Sciatic nerve (tissue), 2 donors: ENCODE measurements at places on chromosomes 7 and 10. TPM values are rescaled to one million over a fixed set of nuclear protein-coding genes. Genes with fewer than 3 reads are reported as not detected.

NYAP1 gene
- 9.1 TPM for total RNA-seq

ACSM6 gene
- 0.49 TPM for total RNA-seq

ASB15 gene
- not detected for total RNA-seq

KRIT1 gene
- total RNA-seq = 54.3 TPM

DBNL gene
- 85.1 TPM for total RNA-seq

LIPK gene
- not detected for total RNA-seq

VIPR2 gene
- 2.0 TPM for total RNA-seq

MEIG1 gene
- not detected for total RNA-seq

DNA sequence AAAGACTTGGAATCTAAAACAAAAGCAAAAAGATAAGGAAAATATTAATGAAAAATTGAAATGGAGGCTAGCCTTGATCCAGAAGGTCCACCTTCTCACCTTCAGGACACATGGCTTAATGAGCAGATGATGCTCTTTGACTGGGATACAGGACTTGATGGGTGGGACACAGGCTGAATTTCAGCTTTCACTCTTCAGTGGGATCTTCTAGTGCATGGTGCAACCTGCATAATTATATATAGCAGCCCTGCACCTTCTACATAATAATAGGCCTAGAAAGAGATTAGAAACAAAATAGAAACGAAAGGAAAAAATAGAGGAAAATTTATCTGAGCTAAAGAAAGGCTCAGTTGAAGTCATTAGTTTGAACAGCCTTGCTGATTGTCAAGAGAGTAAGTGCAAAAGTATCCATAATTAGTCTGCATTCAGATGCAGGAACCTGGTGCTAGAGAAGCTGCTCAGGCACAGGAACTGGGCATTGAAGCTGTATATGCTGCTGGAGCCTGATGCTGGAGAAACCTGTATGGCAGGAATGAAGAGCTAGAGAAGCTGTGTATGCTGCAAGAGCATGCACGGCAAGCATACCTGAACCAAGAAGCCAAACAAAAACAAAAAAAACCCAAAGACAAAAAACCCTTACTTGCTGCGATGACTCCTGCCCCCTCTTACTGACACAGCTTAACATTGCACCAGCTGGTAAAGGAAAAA lies 19.4 kb downstream of the MKLN1 start:
- DNase-seq = no peak

DNA sequence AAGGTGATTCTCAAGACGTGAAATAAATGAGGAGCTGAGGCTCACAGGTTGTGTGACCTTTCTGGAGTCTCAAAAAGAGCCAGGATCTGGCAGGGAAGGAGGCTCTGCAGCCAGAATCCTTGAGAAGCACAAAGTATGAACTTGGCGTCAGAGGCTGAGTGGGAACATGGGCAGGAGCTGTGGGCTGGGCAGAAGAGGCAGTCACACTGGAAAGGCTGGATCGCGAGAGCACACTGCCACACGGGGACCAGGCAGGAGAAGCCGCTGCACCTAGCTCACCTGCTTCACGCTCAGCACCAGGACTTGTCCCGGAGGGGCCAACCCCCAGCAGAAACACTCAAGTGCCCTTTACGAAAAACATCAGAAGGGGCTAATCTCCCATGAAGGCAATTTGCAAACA lies 535.0 kb downstream of the TNS3 start:
- no peak for DNase-seq

DNA sequence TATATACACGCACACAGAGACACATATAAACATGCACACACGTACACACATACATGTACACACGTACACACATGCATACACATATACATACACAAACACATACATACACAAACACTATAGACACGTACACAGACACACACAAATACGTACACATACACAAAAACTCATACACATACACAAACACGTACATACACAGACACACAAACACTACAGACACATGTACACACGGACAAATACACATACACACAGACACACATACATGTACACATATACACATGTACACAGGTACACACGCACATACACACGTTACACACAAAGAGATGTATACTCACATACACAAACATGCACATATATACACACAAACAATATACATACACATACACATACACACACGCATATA lies 35.2 kb upstream of the GTF2IRD1 start:
- DNase-seq = no peak

- DNase-seq = peak; percentile 27
Measured at GRCh38 chr10:122252805-122253204, 18.3 kb upstream of the BTBD16 start.

DNA sequence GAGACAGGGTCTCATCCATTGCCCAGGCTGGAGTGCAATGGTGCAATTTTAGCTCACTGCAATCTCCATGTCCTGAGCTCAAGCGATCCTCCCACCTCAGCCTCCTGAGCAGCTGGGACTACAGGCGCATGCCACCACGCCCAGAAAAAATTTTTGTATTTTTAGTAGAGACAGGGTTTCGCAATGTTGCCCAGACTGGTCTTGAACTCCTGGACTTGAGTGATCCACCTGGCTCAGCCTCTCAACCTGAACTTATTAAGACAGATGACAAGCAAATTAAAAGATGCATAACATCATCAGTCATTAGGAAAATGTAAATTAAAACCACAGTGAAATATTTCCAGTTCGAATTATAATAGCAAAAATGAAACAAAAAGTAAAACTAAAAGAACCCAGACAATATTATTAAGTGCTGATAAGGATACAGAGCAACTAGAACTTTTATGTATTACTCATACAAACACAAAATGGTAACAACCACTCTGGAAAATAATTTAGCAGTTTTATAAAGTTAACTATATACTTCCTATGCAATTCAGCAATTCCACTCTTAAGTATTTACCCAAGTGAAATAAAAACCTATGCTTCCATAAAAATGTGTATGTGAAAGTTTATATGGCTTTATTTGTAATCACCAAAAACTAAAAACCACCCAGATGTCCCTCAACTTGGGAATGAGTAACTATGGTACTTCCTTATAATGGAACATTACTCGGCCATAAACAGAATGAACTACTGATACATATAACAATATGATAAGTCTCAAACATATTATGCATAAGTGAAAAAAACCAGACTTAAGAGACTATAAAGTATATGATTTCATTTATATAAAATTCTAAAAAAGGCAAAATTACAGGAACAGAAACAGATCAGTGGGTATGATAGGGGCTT lies 15.3 kb downstream of the ZFAND4 start:
- no peak for DNase-seq

GRCh38 chr10:121886997-121887622 lies 40.7 kb downstream of the ATE1 start:
- DNase-seq = peak; percentile 65

DNA sequence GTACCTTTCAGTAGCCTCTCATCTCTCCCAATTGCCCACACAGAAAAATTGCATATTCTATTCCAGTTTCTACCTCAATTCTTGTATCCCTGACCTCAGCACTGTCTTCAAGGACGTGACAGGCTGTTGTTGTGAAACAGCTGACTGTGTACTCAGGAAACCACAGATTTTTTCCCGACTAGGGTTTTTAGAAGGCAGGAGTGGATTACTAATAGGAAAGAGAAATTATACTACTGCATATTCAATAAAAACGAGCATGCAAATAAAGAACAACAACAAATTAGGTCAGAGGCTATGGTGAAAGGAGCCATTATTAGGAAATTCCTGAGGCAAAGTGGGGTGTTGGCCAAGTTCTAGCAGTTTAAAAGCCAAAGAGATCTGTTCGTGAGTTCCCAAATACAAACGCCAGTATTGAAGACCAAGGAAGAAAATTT lies 93.4 kb downstream of the DOCK4 start:
- no peak for DNase-seq

- DNase-seq = no peak
Measured at GRCh38 chr10:117987244-117987909, 59.4 kb downstream of the RAB11FIP2 start.

DNA sequence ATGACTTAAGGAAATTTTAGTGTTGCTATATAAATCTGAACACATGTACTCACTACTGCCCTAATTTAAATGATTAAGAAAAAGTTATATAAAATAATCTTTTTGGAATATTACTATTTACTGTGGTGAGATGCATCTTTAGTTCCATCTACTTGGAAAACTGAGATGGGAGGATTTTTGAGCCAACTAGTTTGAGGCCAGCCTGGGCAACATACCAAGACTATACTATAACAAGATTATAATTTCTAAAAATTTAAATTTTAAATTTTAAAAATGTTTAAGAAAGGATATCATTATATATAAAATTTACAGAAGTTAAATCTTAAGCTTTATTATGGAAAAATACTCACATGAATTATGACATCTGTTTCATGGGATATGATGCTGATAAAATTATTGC lies 530.8 kb upstream of the IGFBP3 start:
- DNase-seq = no peak

DNA sequence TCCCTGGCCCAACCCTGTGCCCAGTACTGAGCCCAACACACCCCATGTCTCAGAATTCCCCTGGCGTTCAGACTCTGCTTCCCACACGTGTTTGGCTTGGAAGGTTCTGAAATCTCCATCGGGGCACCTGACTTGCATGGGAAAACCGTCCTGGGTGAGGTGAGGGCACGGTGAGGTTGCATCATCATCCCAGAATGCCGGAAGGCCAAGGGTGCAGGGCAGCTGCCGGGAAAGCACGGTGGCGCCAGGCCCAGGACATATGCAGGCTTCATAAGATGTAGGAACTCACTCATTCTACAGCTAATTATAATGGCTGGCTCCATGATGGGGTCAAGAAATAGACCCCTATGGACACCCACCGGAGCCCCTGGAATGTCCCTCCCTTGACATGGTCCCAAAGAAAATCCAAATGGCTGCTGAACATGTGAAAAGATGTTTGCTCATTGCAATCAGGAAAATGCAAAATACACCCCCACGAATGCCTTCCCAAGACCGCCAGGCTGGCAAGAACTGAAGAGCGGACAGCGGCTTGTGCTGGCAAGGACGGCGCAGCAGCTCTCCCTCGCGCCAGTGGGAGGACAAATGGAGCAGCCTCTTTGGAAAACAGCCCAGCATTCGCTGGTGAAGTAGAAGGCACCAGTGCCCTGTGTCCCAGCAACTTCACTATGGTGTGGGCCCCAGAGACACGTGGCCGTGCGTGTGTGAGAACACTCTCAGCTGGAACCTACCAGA lies 2.3 kb downstream of the KNDC1 start:
- peak; percentile 58 for DNase-seq

DNA sequence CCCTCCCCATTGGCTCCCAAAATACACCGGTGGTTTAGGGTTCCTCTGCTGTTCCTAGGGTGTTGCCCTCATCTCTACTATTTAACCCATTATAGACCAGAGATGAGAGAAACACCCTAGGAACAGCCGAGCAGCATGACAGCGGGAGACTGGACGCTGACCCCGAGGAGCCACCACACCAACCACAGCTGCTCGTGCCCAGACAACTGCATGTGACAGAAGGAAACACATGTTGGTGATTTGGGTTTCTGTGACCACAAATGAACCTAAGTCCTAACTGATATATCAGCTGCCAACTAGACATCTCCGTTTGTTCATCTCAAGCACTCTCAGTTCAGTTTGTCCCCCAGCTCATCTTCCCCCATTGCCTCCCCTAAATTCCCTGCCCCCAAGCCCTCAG lies 13.4 kb downstream of the CFAP43 start:
- DNase-seq = no peak

GRCh38 chr7:41261080-41261479 lies 441.8 kb downstream of the INHBA start:
- no peak for DNase-seq

- DNase-seq = no peak
Measured at GRCh38 chr10:4532976-4533375, 293.0 kb upstream of the AKR1E2 start.

DNA sequence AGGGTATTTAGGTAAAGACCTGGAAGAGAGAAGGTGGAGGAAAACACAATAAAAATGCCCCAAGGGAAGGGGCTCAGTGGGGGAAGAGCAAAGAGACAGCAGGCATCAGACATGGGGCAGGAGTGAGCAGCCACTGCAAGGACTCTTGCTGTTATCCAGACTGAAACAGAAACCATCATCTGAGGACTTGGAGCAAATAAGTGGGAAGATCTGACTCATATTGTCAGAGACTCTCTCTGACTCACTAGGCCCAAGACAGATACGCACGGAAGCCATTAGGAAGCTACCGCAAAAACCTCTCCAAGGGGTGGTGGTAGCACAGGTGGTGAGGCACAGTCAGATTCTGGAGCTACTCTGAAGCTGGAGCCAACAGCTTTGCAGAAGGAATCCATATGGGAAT lies 110.7 kb downstream of the RNF32 start:
- no peak for DNase-seq
